ENCODE measurements at places on chromosomes 3 and 15.

DNA sequence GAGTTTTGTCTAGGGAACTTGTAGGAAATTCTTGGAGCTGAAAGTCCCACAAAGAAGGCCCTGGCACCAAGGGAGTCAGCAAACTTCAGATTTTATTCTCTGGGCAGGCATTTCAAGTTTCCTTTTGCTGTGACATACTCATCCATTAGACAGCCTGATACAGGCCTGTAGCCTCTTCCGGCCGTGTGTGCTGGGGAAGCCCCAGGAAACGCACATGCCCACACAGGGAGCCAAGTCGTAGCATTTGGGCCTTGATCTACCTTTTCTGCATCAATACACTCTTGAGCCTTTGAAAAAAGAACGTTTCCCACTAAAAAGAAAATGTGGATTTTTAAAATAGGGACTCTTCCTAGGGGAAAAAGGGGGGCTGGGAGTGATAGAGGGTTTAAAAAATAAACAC, 15.0 kb downstream of the TIGIT start:
- DNase-seq, result no peak

GRCh38 chr15:71780115-71780976, 30.0 kb upstream of the NR2E3 start:
- DNase-seq, result peak; percentile 12

GRCh38 chr3:33134026-33134625, 20.3 kb downstream of the CRTAP start:
- DNase-seq, result no peak

- no peak for DNase-seq
Measured at GRCh38 chr15:44094781-44095180, 100.3 kb downstream of the FRMD5 start.

DNA sequence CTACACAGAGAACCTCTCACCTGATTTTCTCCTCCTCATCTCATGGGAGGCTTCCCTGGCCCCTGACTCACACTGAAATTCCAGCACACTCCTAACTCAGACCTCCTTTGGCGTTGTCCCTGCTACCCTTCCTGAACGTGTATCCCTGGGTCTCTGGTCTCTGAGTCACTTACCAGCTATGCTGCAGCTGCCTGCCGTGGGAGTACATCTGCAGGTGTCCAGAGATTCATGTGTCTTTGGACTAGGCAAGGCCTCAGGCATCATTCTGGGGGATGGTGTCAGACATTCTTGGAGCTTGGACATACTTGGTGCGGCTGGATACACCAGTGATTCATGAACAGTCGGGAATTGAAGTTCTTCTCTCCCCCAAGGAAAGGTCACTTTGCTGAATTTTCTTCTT, 148.8 kb upstream of the TRIM42 start:
- no peak for DNase-seq

GRCh38 chr15:88982304-88982945, 69.2 kb upstream of the MFGE8 start:
- DNase-seq, result no peak

DNA sequence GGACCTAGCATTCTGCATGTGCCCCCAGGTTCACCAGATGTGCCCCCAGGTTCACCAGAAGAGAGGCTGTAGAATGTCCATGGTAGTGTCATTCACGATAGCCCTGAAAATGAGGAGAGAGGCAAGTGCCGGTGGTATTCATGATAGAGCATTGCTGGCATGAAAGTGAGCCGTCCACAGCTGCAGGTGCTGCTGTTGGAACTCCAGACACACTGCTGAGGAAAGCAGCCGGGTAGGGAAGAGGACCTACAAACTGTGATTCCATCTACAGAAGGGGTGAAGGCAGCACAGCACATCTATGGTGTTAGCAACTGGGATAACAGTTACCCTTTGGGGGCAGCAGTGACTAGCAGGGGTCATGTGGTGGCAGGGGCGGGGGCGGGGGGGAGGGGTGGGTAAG, 125.0 kb upstream of the PLXNA1 start:
- no peak for DNase-seq

GRCh38 chr3:156373095-156373494, 181.8 kb downstream of the SSR3 start:
- DNase-seq, result peak; percentile 21

DNA sequence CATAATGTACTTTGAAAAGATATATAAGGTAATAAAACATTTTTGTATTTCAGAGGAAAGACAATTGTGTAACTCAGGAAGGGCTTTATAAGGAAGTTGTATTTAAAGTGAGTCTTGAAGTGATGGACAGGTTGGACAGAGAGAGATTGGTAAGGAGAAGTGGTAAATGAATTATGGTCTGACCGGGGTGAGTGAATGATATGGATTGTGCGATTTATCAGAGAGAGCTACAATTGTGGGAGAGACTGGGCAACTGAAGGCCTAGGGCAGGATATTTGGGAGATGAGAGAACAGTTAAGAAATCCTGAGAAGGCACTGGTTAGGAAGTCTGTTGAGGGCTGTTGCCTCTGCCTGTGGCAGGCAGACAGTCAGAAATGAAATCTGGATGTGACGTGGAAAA, 14.8 kb downstream of the IL1RAP start:
- DNase-seq, result no peak
